ENCODE measurements at places on chromosomes 1 and 21. TPM values are rescaled to one million over a fixed set of nuclear protein-coding genes. Genes with fewer than 3 reads are reported as not detected.
A peak's percentile ranks its signal among the peaks of the same experiment; 100 is the strongest.

ADGRL2 gene
- total RNA-seq, result 37.1 TPM

DNA sequence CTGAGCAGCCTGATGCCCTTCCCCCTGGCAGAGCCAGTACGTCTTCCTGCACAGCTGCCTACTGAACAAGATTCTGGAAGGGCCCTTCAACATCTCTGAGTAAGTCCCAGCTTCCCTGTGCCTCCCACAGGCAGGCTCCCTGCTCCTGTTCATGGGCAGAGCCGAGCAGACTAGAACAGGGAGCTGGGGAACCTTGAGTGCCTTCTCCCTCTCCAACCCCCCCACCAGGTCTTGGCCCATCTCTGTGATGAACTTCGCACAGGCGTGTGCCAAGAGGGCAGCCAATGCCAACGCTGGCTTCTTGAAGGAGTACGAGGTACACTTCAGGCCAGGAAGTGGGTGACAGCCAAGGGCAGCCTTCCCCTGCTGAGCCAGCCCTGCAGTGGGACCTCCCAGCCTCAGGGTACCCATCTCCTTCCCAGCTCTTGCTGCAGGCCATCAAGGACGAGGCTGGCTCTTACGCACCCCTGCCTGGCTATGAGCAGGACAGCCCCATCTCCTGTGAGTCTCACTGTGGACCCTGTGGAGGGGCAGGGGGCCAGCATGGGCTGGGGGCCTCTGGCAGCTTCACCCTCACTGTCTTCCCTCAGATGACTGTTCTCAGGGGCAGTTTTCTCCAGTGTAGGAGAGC is 6.4 kb upstream of the LGR6 start:
- DNase-seq, result no peak

DNA sequence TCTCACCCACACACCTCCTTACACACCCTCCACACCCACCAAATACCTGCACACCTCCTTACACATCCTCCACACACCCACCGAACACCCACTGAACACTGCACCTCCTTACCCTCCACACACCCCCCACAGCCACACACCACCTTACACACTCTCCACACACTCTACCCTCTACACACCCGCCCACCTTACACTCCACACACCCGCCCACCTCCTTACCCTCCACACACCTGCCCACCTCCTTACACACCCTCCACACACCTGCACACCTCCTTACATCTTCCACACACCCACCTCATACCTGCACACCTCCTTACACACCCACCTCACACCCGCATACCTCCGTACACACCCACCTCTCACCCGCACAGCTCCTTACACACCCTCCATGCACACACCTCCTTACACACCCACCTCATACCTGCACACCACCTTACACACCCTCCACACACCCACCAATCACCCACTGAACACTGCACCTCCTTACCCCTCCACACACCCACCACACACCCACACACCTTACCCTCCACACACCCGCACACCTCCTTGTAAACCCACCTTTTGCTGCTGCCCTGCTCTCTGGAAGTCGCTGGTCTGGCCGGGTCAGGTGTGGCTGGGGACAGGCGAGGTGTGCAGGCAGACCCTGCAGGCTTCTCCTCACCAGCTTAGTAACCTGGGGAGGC is 38.5 kb downstream of the COQ8A start:
- peak; percentile 85 for DNase-seq

DNA sequence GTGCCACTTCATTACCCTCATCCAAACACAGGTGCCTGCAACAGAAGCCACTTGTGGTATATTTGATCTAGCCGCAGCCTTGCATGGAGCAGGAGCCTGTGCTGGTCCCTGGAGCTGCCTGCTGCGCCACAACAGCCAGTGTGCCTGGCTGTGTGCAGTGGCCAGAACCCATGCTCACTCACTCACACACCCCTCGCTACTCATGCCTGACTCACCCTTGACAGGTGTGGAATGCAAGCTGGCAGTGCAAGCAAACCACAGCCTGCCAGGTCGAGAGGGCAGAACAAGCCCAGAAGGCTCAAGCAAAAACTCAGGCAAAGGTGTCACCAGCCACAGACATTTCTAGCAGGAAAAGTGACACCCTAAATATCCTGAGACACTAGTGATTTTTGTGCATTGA is 1510.9 kb downstream of the KCNT2 start:
- DNase-seq, result no peak

GRCh38 chr1:107196973-107197562 is 56.2 kb downstream of the NTNG1 start:
- no peak for DNase-seq

DNA sequence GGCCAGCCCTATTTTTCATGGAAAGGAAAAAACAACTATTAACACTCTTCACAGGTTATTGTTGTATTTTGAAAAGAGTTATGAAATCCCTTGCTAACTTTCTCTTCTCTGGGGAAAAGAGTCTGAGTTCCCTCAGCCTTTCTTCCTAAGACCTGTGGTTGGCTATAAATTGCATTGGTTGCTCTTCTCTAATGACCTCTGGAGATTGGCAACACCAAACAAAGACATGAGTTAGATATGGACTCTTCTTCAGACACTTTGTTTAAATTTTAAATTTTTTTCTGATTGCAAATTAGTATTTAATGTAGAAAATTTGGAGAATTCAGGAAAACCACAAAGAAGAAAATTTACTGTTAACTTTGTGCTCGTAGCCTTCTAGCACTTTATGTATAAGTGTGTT is 275.7 kb downstream of the PBX1 start:
- no peak for DNase-seq

- no peak for DNase-seq
Observed at GRCh38 chr1:54299037-54299436, 99.1 kb downstream of the MRPL37 start.

DNA sequence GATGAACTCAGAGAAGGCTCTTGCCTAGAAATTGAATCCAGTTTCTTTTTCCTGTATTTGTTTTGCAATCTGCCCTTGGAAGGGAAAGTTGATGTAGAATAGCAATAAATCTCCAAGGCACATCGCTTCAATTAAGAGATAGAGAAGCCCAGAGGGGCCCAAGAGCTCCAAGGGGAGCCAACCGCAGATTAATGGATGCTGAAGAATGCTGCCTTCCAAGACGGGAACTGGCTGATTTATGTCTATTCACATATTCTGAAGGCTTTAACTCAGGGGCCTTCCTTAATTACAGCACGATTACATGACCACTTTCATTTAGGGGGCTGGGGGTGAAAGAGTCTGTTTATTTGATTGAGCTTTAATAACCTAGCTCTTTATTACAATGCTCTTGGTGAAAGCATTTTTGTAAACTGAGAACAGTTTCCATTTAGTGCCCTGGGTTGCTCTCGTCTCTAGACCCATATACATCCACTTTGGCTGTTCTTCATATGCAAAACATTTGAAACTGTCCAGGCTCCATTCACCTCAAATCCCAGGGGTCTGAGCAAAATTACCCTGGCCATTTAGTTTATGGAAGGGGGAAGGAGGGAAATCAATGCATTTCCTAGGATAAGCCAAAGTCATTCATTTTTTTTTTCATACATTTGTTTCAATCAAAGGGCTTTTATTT is 87.4 kb upstream of the CLDN14 start:
- DNase-seq, result no peak

PADI1 gene
- not detected for total RNA-seq

DNA sequence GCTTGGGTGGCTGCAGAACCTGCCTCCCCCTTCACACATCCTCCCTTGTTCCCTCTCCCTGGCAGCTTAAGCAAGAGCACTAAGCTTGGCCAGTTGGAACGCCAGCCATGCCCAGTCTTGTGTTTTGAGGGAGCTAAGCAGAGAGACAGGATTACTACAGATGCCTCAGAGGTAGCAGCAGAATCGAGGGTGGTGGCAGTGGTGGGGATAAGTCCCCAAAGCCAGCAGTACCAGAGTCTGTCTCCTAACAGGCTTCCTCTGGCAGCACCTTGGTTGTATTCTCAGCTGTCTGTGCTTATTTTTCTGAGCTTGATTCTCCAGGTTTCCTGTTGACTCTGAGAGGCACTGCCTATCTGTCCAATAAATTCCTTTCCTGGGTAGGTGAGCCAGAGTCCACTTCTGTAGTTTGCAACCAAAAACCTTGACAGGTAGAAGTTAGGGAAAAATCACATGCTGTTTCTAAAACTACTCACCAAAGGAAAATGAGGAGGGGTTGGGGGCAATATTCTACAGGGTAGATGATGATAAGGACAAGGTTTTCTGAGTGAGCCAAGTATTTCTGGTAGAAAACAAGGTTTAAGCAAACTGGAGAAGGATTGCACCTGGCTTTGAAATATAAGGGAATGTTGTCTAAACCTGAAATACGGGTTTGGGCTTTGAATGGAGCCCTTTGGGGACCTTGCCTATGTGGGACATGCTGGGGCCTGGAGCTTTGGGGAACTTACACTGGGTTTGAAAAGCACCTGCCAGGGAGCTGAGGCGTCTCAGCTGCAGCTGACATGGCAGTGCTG is 100.8 kb downstream of the PBX1 start:
- no peak for DNase-seq

DNA sequence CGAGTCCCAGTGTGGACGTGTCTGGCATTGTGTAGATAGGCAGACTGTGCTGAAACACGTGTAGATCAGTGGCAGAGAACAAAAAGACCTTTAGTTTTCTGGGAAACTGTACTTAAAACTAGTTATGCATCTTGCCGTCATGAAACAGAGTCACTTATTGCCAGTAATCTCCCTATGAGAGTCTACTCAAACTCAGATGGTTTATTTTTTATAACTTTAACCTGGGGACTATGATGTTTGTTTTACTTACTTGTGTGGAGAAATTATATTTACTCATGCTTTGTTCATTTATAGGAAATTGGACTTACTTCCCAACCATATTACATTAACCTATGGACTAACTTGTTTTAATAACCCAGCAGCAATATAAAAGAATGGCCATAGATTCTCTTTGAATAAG is 54.1 kb upstream of the ABCG1 start:
- no peak for DNase-seq

DNA sequence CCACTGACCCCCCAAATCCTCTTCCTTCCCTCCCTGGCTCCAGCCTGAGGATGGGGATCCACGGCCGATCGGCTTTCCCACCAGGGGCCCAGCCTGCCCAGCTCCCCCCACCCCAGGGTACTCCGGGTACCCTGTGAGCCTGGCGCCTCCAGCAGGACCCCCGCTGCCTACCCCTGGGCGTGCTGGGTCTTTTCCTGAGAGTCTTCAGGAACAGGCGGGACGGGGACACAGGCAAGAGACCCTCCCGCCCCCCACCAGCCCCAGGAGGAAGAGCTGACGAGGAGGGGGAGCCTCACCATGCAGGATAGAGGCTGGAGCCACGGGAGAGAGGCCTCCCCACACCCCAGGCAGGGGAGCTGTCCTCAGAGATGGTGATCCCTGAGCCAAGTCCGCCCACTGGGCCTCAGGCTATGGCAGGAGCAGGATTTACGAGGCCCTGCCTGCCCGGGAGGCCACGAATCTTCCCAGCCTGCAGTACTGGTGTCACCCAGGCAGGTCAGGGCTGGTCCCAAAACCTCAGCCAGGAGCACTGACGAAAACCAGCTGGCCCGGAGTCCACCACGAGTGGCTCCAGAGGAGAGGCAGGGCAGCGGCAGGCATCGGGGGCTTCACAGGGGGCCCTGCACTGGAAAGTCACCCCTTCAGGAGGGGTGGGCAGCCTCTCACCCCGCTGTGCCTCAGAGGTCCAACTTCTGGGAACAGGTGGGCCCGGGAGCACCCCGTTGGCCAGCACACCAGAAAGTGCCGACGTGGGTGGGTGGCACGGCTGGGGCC is 58.0 kb downstream of the MEGF6 start:
- no peak for DNase-seq

ACOT7 gene
- total RNA-seq, result 9.6 TPM

GRCh38 chr21:46113497-46114176 is 15.7 kb downstream of the COL6A2 start:
- peak; percentile 45 for DNase-seq

NPHS2 gene
- total RNA-seq, result not detected

DNA sequence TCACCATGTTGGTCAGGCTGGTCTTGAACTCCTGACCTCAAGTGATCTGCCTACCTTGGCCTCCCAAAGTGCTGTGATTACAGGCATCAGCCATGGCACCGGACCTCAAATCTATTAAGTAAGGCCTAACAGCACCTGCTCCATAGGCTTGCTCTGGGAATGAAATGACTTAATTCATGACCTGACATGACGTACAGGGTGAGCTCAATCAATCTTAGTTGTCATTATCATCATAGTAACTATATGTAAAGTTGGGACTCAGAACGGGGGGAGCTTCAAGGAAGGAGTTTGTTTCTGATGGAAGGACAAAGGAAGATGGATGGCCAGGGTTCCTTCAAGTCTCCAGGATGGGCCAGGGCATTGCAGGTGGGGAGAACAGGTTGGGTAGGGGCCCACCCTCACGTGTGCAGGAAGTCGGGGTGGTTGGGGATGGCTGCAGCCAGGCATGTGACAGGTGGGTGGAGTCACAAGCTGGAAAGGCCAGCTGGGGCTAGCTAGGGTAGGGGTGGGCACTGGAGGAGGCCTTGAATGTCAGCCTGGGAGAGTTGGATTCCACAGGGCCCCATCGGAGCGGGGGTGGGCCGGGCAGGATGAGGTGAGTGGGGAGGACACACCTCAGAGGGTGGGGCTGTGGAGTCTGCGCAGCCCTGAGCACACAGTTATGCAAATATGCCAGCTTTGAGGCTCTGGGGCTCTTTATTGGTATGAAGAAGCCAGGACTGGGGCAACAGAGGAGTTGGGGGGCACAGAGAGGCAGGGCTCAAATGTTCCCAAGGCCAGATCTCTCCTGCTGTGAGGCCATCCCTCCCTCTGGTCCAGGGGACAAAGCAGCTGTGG is 9.6 kb downstream of the TRIM62 start:
- DNase-seq, result no peak

- DNase-seq, result no peak
Observed at GRCh38 chr1:208919371-208919770, 664.1 kb upstream of the CAMK1G start.

DNA sequence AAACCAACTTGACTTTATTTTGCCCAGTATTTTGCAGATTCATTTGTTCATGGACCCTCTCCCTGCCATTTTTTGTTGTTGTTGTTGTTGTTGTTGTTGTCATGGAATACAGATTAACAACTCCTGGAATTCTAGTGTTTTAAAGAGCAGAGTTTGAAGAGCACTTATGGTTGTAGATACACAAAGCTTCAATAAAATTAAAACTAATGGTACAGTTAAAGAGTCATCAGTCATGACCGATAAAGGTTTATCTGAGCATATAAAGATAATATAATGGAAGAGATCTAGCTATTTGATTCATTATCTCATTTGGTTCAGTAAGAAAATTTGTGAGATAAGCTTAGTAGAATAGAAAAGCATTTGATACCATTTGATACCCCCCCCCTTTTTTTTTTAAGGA is 21.8 kb downstream of the NEK7 start:
- DNase-seq, result no peak

OR6N1 gene
- total RNA-seq, result not detected

GRCh38 chr1:206742719-206743383 is 27.7 kb upstream of the IL19 start:
- no peak for DNase-seq

- DNase-seq, result no peak
Observed at GRCh38 chr1:7172804-7173203, 387.6 kb downstream of the CAMTA1 start.

TLCD4 gene
- total RNA-seq, result 15.9 TPM

RSPH1 gene
- 0.22 TPM for total RNA-seq

All from mesenteric fat pad (tissue), 1 donor.